ENCODE measurements at places on chromosomes 5 and 9. TPM values are rescaled to one million over a fixed set of nuclear protein-coding genes. Genes with fewer than 3 reads are reported as not detected.

GRCh38 chr9:115616666-115617239 lies 498.8 kb upstream of the TNC start:
- no peak for DNase-seq

DNA sequence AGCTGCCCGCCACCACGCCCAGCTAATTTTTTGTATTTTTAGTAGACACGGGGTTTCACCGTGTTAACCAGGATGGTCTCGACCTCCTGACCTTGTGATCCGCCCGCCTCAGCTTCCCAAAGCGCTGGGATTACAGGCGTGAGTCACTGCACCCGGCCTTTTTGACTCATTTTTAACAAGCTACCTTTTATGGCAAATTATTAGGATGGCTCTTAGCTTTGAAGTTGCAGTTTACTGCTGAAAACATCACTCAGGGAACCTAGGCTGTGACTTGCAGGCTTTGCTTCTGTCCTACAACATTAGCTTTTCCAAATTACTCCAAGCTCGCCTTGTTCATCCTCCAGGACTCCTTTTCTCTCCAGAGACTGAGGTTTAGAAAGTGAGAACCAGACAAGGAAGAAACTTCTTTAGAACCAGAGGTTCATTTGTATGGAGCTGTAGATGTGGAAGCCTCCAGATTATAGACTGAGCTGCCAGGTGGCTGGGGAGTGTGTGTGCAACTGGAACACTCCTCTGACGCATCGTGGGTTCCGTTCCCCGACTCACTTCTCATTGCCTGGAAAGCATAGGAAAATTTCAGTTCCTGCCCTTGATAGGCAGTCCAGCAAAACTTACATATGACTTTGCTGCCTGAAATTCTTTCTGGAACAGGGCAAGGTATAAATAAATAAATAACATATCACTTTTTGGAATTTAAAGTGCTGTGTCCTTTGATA lies 23.8 kb upstream of the SPTAN1 start:
- no peak for DNase-seq

DNA sequence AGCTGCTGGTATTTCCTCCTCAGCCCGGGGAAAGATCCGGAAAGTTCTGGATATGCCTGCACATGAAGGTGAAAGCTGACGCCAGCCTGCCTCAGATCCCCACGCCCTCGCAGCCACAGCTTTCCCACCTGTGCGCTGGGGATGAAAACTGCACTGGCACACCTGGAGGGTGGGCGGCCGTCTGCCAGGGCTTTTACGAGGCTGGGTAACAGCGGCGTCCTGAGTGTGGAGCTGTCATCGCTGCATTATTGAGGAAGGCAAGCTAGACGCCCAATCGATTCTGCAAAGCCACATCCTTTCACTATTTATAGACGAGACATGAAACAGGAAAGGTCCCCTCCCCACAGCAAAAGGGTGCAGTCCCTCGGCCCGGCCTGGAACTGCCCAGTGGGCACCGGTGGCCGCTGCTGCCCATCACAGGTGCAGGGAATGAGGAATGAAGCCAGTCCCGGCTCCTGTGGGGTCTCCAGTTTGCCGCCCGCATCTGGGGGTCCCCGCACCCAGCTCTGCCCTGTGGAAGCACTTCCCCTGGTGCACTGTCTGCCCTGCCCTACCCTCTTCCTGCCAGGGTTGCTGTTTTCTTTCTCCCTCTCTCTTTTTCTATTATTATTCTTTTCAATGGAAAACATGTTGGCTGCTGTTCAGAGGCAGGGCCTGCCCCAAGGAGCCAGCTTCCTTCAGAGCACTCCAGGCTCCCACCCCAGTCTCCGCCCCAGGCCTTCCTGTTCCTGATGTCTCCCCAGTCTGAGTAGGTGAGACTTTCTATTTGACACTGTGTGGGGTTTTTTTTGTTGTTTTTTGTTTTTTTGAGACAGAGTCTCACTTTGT lies 7.0 kb downstream of the NOTCH1 start:
- DNase-seq: no peak

DNA sequence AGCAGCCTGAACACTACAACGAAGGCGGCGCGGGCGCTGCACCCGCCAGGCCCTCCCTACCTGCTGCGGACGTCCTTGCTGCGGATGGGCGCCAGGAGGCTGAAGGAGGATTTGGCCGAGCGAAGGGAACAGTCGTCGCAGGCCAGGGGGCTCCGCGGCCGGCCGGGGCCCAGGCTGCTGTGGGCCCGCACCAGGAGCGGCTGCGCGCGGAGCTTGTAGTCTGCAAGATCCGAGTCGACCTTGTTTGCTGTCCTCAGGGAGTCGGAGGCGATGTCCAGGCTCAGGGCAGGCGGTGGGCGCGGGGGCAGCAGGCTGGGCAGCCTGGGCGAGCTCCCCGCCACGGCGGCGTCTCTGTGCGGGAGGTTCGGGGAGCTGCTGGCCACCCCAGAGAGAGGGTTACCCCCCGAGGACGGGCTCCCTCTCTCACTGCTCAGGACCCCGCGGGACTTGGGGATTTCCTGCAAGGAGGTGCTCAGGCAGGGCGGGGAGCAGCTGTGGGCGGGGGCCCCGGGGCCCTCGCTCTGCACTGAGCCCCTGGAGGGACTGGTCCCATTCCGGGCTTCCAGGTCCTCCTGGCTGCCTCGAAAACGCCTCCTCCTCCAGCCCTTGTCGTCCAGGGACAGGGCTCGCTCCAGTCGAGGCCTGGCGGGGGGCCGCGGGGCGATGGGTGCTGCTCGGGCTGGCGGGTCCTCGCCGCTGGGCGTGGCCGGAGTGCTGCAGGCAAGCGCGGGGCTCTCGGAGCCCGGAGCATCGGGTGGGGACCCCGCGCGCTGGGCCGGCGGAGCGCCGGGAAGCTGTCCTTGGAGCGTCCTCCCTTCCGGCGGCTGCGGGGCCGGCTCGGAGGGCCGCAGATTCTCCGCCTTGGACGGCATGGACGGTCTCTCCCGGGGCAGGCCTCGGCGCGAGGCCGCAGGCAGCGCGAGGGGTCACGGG lies 831 bp downstream of the INPP5E start:
- DNase-seq: no peak

DNA sequence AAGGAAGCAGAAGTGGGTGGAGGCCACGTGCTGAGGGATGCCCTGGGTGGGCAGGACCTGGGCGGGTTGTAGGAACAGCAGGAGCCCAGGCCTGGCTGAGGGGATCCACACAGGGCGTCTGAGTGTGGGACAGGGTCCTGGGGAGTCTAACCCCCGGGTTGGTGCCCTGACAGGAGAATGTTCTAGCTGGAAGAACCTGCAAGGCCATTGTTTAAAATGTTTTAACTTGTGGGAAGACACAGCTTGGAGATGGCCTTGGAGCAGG lies 33.9 kb upstream of the SUSD3 start:
- no peak for DNase-seq

DNA sequence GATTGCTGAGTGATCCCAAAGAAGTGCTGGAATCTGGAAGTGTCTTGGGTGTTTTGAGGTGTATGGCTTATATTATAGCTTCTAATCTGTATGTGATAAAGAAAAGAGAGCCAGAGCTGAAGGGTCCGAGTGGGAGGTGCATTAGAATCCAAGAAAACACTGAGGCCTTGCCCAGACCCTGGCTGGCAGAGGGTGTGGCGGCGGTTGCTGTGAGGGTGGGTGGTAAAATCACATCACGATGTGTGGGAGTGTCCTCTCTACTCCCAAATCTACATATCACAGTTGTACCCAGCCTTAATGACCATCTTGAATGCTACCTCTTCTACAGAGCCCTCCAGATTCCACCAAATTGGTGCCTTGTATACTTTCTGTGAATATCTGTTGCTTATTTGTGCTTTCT lies 28.9 kb downstream of the ACTBL2 start:
- DNase-seq: no peak

GRCh38 chr5:31901807-31902530 lies 263.0 kb downstream of the PDZD2 start:
- DNase-seq: no peak

DNA sequence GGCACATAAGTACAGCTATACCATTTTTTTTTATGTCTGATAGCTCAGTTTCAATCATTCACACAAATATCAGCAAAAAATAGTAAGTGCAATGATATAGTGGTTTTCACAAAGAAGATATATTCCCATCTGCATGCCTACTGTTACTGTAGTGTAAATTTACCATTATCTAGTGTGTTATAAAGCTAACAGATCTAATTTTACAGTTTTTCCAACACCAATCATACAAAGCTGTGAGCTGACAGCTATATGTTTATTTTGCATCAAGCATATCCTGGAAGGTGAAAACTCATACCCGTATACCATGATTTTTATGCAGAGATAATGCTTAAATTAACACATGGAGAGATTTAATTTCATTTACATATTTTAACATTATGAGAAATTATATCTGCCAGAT lies 89.9 kb upstream of the HAPLN1 start:
- no peak for DNase-seq

DNA sequence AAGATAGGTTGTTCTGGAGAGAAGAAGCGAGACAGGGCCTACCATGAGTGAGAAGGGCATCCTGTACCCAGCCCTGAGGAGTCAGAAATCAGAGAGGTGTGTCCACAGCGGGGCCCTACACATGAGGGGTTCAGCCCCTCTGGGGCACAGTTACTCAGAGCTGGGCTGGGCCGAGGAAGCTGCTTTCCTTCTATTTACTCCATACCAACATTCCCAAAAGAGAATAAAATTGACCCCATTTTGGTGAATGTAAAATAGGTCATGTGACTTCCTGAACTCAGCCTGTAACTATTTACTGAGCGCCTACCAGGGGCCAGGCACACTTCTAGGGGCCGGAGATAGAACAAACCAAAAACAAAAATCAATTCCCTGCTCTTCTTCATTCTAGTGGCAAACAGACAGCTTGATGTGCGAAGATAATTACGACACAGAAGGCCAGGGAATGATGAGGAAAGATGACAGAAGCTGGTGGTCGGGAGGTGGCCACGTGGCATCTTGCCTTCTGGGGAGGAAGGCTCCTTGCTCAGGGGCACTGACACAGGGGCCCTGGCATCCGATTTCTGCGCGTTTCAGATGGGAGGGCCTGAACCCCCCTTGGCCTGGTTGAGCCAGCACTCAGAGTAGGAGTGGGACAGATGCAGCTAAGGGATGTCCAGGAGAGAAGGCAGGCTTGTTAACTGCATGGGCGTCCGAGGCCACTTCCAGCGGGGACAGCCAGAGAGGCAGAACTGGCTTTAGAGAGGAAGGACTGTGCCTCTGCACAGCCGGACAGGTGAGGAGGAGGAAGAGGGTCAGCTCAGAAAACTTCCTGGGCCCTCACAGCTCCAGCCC lies 121.8 kb downstream of the NSG2 start:
- no peak for DNase-seq

- no peak for DNase-seq
These were observed 61.3 kb downstream of the MEGF9 start for GRCh38 chr9:120652934-120653333.

The GARNL3 gene
- 28.0 TPM for total RNA-seq

DNA sequence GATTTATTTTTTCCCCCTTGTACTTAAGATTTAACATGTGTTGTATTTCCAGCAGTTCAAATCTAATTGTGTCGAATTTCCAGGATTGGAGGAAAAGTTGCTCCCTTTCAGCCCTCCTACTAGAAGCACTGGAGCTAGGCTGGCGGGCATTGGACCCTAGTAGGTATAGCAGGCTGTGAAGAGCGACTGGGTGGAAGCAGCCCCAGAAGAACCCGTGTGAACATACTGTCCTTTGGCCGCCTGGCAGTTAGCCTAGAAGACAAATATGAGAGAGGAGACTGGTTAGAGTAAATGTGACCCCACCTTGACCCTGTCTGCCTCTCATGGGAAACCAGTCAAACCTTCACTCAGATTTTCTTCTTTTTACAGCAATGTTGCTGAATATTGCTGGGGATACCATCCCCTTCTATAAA lies 13.9 kb downstream of the ALDOB start:
- no peak for DNase-seq

DNA sequence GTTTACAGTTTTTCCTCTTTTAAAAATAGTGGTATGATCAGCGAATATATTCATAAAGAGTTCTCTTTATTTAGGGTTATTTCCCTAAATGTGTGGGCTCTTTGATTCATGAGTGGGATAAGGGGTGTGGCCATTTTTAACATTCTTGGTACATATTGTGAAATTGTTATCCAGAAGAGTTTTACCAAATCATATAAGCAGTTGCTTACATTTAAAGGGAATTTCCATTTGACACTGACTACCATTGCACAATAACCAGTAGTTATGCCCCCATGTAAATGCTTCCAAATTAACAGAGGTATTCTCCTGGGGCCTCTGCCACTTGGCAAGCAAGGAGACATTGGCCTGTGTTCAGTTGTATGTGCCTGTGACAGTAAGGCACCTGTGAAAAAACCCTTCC lies 27.2 kb downstream of the SLC25A48 start:
- no peak for DNase-seq

- no peak for DNase-seq
These were observed 114.8 kb upstream of the FCN2 start for GRCh38 chr9:134765785-134766184.

DNA sequence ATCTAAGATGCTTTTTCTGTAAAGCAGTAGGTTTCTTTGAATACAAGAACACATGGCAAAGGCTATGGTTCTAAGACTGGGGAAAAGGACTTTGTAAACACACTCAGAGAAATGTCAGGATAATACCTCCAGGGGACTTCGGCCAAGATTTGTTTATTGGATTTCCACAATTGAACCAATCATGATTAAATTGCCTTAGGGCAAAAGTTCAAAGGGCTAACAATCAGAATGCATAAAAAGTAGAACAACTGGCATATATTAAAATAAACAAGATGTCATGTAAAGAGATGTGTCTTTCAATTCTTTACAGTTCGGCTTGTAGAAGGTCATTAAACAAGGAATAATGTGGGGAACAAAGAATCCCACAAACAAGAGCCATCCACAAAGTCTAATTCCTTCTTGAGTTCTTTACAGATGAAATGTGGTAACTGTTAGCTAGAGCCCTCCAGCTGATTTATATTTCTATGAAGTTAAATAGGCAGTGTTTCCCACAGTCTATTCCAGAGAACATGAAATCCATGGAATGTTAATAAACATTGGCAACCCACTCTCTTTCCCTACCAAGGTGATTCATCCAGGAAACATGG lies 565.5 kb downstream of the ZNF608 start:
- no peak for DNase-seq

GRCh38 chr5:158175934-158176481 lies 317.1 kb upstream of the CLINT1 start:
- no peak for DNase-seq

- no peak for DNase-seq
These were observed 407.4 kb downstream of the HCN1 start for GRCh38 chr5:45288746-45289145.

GRCh38 chr5:9283473-9283872 lies 262.4 kb downstream of the SEMA5A start:
- no peak for DNase-seq

GRCh38 chr5:131973089-131973712 lies 27.7 kb upstream of the MEIKIN start:
- no peak for DNase-seq

GRCh38 chr5:80926979-80927656 lies 33.0 kb upstream of the RASGRF2 start:
- no peak for DNase-seq

- DNase-seq: no peak
These were observed 7.9 kb upstream of the ENTREP1 start for GRCh38 chr9:69317081-69317480.

GRCh38 chr9:79581388-79581787 lies 9.6 kb downstream of the TLE4 start:
- no peak for DNase-seq

- no peak for DNase-seq
These were observed 16.8 kb downstream of the FRMD3 start for GRCh38 chr9:83521411-83521810.

Data from sigmoid colon (tissue), 7 donors.